ENCODE measurements at places on chromosomes 5 and 9.

GRCh38 chr9:136697146-136697820 is 10.0 kb upstream of the AGPAT2 start:
- no peak for ATAC-seq

DNA sequence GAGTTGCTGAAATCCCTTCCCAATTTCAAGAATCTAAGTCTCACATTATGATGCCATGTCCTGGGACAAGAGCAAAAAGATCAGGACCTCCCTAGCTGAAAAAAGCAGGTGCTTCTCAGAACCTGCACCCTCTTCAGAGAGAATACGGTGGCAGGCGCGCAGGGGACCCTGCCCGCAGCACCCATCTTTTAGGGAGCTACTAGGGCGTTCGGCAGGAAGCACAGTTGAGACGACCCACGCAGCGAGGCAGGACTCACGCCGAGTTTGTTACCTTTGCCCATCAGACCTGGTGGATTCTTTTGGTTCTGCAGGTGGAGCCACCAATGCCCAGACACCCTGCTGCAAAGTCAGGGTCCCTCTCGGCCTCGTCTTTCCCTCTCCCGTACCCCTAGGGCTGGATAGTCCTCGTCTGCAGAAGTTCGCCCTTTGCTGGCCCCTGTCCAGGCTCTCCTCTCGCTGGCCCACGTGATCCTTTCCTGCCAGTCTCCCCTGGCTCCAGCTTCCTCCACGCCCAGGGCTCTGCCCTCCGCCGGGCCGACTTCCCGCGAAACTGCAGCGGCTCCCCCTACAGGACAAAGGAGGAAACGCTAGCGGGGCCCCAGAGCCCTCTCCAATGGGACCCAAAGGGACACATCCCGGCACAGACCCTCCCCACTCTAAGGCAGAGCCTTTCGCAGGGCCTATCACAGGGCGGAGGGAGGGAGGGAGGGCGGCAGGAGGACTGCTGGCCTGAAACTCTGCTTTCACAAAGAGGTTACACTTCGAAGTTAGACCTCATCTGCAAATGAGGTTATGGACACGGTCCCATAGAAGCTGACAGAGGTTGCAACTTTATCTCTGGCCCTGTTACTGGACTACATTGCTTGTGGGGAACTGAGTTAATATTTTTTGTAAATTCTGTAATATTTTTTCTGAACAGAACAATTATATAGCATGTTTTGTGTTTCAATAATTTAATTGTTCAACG is 28.8 kb downstream of the TMEM174 start:
- ATAC-seq = peak; percentile 63

GRCh38 chr5:113524927-113525326 is 11.4 kb downstream of the YTHDC2 start:
- no peak for ATAC-seq

DNA sequence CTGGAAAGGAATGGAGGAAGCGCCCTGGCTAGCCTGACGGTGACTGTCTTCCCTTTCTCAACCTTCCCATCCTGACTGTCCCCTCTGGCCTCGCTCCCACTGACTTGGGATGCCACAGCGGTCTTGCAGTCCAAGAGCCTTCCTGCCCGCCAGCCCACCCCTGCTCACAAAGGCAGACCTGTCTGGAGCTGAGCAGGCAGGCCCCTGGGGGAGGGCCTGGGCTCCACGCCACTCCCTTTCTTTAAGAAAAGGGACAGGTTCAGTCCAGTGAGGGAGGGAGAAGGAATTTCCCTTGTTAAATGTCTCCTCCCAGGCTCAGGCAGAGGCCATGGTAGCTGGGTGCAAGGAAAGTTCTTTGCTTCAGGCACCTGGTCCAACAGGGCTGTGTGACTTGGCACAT is 18.1 kb downstream of the FGF1 start:
- ATAC-seq = no peak

- no peak for ATAC-seq
Observed at GRCh38 chr9:77435688-77436087, 212.4 kb downstream of the GNA14 start.

GRCh38 chr9:83362341-83362995 is 175.7 kb downstream of the FRMD3 start:
- no peak for ATAC-seq

GRCh38 chr5:136236479-136237083 is 43.6 kb upstream of the SMIM32 start:
- ATAC-seq = no peak

DNA sequence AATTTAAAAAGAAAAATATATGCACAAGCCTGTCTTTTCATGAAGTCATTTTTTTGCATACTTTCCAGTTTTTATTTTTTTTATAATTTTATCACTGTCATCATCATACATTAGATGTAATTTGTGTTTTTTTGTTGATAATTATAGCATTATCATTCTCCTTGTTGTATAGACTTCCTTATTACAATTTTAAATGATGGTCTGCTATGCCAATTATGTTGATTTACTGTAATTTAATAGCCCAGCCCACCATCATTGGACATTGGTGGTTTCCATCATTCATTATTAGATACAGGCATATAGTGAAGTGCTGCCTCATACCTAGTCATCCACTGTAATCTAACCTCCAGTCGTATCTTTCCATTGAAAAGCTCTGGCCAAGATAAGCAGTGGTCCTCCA is 3.8 kb upstream of the TJP2 start:
- ATAC-seq = no peak

GRCh38 chr9:110958847-110959246 is 79.4 kb downstream of the LPAR1 start:
- ATAC-seq = no peak

DNA sequence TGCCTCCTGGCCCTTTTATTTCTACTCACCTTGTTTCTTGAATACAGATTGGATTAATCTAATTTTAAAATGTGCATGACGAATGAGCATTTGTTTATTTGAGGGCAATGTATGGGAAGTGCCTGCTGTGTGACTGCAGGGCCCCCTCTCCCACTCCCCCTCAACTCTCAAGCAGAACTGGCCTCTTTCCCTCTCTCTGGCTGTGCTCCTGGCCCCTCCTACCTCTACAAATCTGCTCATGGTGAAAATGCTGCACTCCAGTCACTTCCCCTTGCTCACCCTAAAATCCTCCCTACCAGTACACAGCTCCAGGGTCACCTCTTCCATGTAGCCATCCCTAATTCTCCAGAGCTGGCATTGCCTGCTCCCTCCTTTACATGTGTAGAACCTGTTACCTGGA is 17.2 kb upstream of the NDST1 start:
- no peak for ATAC-seq

DNA sequence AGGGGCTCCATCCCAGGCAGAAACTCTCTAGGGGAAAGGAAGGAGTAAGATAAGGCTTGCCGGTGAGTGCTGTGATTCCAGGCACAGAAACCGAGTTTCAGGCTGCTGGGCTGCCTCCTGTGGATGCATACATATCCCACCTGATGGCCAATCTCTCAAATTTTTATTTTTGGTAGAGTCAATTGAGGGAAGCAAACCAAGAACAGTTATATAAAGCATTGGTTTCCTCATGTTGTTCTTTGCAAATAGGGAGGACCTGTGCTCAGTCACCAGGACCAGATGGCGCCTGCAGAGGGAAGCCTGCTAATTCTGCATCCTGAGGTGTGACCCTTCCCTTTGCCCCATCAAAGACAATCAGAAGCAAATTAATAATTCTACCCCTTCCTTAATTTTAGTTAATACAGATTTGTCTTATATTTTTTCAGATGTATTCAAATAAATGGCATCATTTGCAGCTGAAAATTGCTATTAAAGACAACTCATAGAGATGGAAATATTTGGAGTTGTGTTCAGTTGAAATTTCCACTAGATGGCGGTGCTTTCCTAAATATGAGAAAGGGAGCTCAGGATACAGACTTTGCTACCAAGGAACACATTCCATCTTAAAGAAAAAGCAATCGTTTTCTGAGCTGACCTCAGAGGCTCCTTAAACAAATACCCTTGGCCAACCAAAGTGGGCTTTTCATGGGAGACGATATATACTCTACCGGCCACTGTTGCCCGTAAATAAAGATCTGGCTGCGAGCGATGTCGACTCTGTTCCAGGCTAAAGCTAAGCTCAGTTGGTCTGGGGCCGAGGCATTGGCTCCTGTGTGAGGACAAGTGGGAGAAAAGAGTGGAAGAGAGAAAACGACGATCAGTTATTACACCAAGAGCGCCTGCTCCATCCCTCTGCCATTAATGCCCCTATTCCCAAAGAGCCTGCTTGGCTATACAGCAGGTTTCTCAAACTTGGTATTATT is 225.7 kb upstream of the KLF9 start:
- ATAC-seq = no peak

- no peak for ATAC-seq
Observed at GRCh38 chr5:159874263-159874662, 42.0 kb upstream of the ADRA1B start.

- ATAC-seq = no peak
Observed at GRCh38 chr5:151048526-151048925, 28.1 kb downstream of the GPX3 start.

- no peak for ATAC-seq
Observed at GRCh38 chr5:136115183-136115865, 17.3 kb upstream of the SMAD5 start.

GRCh38 chr5:146047396-146047795 is 58.0 kb downstream of the PLAC8L1 start:
- ATAC-seq = no peak

- ATAC-seq = peak; percentile 47
Observed at GRCh38 chr5:173973616-173973969, 15.4 kb upstream of the C5orf47 start.

GRCh38 chr5:75260708-75261107 is 24.0 kb upstream of the ANKRD31 start:
- ATAC-seq = no peak

DNA sequence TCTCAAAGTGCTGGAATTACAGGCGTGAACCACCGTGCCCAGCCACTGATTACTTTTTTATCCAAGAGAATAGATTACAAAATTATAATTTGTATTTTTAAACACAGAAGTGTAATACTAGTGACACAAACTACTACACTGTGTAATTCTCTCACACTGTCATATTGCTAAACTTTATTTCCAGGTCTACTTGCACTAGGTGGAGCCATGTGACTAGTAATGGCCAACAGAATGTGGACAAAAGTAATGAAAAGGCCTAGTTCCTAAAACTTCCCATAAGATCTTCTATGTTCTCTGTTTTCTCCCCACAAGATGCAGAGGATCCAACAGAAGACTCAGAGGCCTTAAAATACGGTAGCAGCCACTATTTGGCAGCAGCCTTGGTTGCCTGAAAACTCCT is 27.3 kb downstream of the NADK2 start:
- ATAC-seq = no peak

DNA sequence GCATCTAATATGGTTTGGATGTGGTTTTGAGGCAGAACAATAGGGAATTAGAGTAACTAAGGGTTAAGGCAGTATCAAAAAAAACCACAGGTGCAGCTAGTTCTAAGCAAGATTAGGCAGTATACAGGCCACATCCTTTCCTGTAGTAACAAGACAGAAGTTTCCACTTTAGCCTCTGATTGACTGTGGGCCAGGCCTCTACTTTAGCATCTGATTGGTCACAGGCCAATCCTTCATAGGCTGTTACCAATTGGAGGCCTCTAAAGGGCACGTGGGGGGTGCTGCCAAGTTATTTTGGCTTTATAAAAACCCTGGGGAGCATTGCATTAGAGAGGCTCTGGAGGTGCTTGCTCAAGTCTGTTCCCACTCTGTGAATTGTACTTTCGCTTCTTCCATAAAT is 144.1 kb upstream of the ST8SIA4 start:
- ATAC-seq = no peak

DNA sequence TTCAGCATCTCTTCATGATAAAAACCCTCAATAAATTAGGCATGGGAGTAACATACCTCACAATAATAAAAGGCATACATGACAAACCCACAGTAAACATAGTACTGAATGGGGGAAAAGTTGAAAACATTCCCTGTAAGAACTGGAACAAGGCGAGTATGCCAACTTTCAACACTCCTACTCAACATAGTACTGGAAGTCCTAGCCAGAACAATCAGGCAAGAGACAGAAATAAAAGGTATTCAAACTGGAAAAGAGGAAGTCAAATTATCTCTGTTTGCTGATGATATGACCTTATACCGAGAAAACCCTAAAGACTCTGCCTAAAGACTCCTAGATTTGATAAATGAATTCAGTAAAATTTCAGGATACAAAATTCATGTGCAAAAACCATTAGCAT is 167.6 kb downstream of the TMEM38B start:
- no peak for ATAC-seq

GRCh38 chr5:154285661-154286408 is 95.3 kb downstream of the GALNT10 start:
- no peak for ATAC-seq

DNA sequence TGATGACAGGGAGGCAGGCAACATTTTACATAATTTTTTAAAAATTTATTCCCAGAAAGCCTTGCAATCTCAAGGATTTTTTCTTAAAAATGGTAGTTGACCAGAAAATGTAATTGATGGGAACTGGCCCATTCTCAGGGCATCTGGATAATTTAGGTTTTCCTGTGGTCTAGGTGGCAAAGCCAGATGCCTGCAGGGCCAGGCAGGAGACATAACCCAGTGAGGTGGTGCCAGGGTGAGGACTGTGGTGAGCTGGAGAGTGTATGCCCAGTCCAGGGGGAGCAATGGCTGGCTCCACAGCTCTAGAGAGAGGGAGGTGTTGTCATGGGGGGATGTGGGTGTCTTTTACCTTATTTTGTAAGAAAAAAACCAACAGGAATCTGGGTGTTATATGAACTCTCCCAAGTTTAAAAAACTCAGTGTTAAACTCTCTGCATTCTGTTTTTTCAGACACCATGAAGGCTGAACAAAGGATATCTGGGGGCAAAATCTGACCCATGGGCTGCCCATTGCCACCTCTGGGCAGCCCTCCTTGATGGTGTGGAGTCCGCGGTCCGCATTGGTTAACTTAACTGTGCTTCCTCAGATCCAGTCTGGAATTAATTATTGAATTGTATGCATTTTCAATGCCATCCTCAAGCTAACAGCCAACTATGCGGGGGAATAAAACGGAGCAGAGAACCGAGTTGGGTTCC is 43.9 kb downstream of the BOD1 start:
- peak; percentile 8 for ATAC-seq
